ENCODE measurements at places on chromosomes 5 and 9.

DNA sequence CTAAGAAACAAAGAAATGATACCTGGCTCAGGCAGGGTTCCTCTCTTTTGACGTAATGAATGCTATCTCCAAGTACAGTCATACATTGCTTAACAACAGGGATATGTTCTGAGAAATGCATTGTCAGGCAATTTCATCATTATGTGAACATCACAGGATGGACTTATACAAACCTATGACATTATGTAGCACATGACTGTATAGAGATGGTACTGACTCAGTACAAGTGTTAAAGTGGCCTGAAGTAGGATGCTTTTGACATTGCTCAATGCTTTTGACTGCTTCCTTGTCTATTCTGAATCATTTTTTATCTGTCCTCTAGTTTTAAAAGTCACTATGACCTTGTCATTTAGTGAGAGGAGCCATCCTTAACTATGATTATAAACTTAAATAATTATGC, 147.6 kb downstream of the NR2F1-AS1 start:
- DNase-seq, result no peak

DNA sequence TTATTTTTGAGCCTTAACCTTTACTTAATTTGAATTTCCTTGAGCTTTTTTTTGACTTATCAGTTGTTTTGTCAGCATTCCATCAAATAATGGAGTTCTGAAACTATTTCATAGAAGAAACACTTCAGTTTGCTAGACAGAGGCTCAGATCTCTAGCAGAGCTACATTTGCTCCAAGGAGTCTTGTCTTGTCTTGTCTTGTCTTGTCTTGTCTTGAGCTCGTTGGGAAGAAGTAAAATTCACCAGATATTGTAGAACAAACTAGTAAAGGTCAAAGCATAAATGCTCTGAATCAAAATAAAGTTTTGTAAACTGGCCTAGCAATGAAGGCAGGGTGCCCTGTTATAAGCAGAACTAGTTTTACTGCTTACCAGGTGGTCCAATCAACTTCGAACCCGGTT, 33.5 kb downstream of the RAB24 start:
- DNase-seq, result no peak

DNA sequence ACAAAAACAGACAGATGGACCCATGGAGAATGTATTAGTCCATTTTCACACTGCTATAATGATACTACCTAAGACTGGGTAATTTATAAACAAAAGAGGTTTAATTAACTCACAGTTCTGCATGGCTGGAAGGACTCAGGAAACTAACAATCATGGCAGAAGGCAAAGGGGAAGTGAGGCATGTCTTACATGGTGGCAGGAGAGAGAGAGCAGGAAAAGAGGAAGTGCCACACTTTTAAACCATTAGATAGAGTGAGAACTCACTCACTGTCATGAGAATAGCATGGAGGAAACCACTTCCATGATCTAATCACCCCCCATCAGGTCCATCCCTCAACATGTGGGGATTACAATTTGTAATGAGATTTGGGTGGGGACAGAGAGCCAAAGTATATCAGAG, 808.9 kb downstream of the CDH12 start:
- no peak for DNase-seq

DNA sequence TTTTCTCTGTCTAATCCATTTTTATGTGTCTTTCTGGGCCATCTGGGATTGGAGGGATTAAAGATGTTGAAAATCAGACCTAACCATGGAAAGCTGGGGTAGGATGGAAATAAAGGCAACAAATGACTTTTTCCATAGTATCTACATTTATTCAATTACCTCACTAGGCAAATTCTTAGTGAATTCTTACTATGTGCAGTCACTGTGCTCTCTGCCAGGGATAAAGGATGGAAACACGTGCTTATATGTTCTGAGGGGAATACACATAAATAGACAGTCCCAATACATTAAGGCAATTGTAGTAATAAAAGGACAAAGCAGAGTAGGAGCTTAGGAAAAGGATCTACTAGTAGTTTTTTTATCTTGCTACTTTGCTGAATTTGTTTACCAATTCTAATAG, 214.2 kb downstream of the PRR16 start:
- DNase-seq, result no peak

DNA sequence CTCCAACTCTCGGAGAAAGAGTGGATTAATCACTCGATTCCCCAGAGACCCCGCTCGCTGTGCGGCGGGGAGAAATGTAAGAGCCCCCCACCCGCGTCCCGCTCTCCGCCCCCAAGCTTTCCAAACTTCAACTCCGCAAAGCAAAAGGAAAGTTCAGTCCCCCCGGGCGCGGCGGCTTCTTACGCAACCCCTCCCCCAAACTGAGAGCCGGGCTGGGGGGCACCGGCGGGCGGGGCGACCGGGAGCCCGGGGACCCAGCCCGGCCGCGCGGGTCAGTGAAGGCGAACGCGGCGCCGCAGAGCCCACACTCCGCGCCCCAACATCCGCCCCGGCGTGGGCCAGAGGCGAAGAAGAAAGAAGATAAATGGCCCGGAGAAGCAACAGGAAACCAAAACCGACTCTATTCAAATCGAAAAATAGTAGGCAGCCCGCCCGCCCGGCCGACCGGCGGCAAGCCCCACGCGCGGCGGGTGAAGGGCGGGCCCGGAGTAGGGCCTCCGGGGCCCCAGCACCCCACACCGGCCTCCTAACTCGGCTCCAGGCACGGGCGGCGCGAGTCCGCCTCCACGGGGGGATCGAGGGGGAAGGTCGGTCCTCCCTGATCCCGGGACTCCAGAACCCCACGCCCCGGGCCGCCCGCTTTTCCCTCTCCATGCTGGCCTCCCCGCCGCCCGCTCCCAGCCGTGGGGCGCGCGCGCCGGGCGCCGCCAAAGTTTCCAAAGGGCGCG, 720 bp downstream of the NOTCH1 start:
- DNase-seq, result peak; percentile 64

GRCh38 chr9:22590336-22591033, 143.9 kb downstream of the DMRTA1 start:
- DNase-seq, result no peak

GRCh38 chr9:77945798-77946197, 85.8 kb downstream of the GNAQ start:
- no peak for DNase-seq

- DNase-seq, result no peak
Observed at GRCh38 chr5:3269395-3270169, 326.1 kb upstream of the IRX1 start.

DNA sequence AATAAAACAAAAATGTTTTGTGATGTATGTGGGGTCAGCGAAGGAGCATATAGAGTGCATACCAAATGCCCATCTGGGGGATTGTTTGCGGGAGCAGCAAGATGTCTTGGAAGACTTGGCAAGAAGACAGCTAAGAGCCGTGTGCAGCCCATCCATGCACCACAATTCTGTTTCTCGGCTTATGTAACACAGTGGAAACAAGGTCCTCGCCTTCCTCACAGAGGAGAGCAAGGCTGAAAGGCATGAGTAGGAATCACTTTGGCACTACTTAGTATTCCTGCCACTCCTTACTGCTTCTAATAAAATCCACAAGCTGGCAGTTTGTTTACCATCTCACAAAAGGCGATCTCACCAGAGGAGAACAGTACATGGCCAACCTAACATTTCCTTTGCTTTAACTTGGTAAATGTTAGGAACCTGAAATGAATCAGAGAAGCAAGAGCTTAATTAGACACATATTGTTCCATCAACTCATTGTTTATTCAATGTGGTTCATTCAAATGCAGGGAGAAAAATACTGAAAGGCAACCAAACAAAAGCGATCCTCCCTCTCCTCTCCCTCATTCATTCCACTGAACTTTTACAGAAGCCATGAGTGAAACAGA, 648.1 kb downstream of the ACTL7B start:
- DNase-seq, result no peak

GRCh38 chr5:72167804-72168203, 60.5 kb downstream of the MAP1B start:
- DNase-seq, result no peak

DNA sequence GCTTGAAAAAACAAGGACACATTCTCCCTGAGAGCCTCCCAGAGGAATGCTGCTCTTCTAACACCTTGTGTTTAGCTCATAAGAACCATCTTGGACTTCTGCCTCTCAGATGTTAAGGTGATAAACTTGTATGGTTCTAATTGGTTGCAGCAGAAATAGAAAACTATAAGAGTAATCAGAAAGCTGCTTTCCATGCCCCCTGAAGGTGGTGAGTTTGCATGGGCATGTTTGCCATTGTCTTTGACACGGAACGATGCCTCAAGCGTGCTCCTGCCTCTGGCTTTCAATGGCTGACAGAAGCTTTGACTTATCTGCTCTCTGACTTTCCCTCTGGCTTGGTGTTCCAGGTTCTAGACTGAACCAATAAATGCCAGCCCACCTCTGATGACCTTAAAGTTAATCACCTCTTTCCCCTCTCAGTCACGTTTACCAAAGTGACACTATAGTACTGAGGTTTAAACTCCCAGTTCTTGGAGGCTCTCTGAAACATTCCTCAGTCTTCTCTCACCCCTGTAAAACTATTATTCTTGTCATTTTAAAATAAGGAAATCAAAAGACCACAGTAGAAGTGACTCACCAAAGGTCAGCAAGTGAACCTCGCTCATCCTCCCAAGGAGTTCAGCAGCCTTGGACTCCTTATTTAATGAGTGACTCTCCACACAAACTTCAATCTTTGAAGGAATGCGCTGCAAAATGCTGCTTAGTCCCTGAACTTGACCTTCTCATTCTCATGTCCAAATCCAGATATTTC, 103.6 kb downstream of the PIK3R1 start:
- no peak for DNase-seq

- no peak for DNase-seq
Observed at GRCh38 chr5:78605611-78606010, 43.0 kb downstream of the LHFPL2 start.

DNA sequence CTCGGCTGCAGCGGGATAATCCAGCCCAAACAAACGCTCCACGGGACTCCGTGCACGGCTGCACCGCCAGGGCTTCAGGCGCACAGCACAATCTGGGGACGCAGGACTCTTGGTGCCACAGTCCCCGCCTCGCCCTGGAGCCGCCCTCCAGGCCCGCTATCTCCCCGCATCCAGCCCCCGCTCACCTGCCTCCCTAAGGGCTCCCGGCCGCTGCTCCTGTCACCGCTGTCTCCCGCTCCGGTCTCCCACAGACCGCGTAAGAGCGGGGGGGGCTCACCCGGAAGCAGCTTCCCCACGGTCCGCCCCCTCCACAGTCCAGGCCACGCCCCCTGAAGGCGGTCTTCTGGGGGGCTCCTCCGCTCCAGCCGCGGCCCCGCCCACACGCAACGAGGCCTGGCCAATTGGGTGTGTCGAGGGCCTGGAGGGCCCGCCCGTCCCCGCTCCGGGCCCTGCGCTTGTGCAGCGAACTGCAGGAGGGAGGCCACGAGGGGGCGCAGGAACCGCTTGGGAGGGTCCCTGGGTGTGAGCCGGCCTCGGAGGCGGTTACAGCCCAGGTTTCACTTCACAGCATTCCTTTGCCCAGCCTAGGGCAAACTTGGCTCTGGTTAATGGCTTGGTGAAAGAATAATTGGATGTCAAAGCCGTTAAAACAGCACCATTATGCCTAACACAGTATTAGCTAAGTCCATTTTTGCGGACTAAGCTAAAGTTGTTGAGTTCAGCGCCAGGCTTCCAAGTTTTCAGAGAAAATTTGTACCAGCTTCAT, at the start of gene ALAD:
Gene ALAD (minus strand): TSS at position 258 of the 766 bp plus-strand sequence. CDS start 7,725 bp downstream, outside the sequence.
- DNase-seq, result peak; percentile 99

DNA sequence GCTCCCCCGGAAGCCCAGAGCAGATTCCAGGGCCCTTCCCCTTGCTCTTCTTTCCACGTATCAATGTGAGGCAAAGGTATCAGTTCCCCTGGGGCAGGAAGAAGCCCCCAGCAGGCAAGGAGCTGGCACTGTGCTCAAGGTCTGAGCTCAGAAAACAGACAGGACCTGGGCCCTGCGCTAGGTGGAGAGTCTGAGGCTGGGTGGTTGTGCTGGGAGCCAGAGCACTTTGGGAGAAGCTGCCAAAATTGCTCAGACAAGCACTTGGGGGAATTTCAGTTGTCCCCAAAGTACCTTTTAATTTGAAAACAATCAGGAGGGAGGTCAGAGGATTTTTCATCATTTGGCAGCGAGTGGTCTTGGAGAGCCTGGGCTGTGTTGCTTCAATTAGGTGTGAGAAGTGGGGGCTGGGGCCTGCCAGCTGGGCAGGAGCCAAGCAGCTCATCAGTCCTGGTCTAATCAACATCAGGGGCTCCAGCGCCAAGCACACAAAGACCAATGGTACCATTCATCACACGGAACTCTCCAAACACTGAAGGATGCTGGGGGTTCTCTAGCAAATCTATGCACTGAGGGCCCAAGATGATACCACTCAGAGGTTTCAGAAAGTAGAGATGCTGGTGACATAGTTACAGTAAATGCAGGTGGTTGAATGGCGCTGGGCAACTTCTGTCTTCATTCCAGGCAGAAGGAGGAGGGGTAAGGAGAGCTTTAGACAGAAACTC, 176.5 kb downstream of the SNX18 start:
- no peak for DNase-seq

- DNase-seq, result no peak
Observed at GRCh38 chr9:4567601-4568000, 77.3 kb downstream of the SLC1A1 start.

DNA sequence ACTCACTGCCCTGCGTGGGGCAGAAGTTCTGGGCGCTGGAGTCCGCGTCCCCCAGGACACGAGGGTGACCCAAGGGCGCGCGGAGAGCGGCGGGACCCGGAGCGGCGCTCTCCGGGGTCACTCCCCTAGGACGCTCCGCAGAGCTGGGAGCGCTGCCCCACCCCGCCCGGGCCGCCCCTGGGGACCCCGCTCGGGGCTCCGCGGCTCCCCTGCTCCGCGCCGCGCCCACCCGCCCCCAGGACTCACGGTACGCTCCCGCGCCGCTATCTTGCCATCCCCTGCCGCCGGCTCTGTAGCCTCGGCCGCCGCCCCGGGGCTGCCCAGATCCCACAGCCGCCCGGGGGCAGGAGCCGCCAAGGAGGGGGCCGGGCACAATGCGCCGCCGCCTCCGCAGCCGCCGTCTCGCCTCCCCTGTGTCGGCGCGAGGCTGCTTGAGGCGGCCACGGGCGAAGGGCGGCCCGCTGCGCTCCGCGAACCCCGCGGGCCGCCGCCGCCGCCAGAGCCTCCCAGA, 303 bp downstream of the LIFR start:
- DNase-seq, result peak; percentile 7

DNA sequence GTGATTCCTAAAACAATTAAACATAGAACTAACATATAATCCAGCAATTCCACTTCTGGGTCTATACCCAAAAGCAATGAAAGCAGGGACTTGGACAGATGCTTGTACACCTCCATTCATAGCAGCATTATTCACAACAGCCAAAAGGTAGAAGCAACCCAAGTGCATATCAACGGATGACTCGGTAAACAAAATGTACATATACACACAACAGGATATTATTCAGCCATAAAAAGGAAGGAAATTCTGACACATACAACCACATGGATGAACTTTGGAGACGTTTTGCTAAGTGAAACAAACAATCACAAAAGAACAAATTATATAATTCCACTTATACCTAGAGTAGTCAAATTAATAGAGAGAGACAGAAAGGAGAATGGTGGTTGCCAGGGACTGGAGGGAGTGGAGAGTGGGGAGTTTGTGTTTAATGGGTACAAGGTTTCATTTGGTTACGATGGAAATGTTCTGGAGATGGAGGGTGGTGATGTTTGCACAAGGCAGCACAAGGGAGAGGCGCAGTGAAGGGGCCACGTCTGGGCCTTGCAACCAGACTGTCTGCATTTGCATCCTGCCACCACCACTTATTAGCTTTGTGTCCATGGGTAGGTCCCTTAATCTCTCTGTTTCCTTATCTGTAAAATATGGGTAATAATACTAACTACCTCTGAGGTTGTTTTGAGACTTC, 36.3 kb upstream of the RLN1 start:
- DNase-seq, result no peak

GRCh38 chr9:37295796-37296195, 126.7 kb upstream of the GRHPR start:
- DNase-seq, result no peak
